Nasal cavity respiratory epithelium epithelial cell of viscerocranial mucosa (primary cell): ENCODE measurements at places on chromosomes 11 and 22. TPM values are rescaled to one million over a fixed set of nuclear protein-coding genes. Genes with fewer than 3 reads are reported as not detected.

CST6 gene
- 1.7 and 2.6 TPM in 2 replicates for total RNA-seq

KLHL35 gene
- 0.57 and 0.68 TPM in 2 replicates for total RNA-seq

GLYATL1B gene
- total RNA-seq = not detected in 2 replicates

GPR152 gene
- not detected in 2 replicates for total RNA-seq

SEZ6L gene
- not detected in 2 replicates for total RNA-seq

MMP27 gene
- total RNA-seq = not detected in 2 replicates

RAG2 gene
- not detected in 2 replicates for total RNA-seq

PACSIN3 gene
- total RNA-seq = 71.7 and 86.5 TPM in 2 replicates

ARHGAP20 gene
- total RNA-seq = under 0.01 and 1.00 TPM in 2 replicates

MB gene
- 0.21 TPM in 1 of 2 replicates, not detected in the other for total RNA-seq

BLID gene
- 0.85 TPM in 1 of 2 replicates, not detected in the other for total RNA-seq

C11orf42 gene
- not detected in 2 replicates for total RNA-seq

MS4A4E gene
- not detected in 2 replicates for total RNA-seq
